ENCODE measurements at places on chromosomes 7 and 10.

DNA sequence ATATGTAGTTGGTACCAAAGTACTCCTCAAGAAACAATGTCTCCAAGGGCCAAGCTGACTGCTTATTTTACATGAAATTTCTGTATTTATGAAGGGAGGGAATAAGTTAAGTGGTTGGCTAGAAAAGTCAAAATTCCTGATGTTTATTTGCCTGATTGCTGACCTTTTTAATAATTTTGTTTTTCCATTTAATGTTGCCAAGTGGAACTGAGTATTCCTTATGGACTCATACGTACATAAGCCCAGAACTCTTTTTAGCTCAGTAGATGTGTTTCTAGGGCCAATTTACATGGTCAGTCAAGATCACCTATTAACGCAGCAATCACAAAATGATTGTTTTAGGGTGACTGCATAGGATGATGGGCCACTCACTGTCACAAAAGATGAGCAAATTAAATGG, 78.3 kb upstream of the FZD8 start:
- no peak for DNase-seq

- DNase-seq: no peak
These were observed 32.7 kb downstream of the LDB3 start for GRCh38 chr10:86700851-86701617.

GRCh38 chr10:1121271-1121970, 65.2 kb downstream of the WDR37 start:
- DNase-seq: no peak

- DNase-seq: no peak
These were observed 57.5 kb downstream of the KLHDC10 start for GRCh38 chr7:130127821-130128317.

DNA sequence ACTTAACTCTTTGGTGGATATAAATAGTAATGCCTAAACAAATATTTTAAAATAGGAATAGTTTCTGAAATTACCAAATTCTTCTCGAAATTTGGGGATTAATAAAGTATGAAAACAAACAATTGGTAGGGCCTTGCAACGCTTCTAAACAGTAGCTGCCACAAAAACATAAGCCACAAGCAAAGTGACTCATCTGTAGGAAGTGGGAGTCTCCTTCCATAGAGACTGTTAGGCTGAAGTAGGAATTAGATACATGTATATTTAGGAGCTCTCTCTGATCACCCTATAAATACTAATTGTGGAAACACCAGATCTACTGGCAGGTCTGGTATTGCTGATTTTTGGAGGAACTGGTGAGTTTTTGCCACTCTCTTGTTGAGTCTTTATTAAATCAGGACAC, 5.7 kb upstream of the LMOD2 start:
- no peak for DNase-seq

All from activated T-cell treated with anti-CD3 and anti-CD28 coated beads for 24 hours (primary cell).